Fibroblast of the conjunctiva (primary cell): ENCODE measurements at places on chromosomes 1 and 21.
A peak's percentile ranks its signal among the peaks of the same experiment; 100 is the strongest.

GRCh38 chr1:115671176-115671934 lies 29.6 kb downstream of the VANGL1 start:
- DNase-seq, result no peak

GRCh38 chr1:234593771-234594504 lies 16.0 kb downstream of the IRF2BP2 start:
- DNase-seq, result no peak

DNA sequence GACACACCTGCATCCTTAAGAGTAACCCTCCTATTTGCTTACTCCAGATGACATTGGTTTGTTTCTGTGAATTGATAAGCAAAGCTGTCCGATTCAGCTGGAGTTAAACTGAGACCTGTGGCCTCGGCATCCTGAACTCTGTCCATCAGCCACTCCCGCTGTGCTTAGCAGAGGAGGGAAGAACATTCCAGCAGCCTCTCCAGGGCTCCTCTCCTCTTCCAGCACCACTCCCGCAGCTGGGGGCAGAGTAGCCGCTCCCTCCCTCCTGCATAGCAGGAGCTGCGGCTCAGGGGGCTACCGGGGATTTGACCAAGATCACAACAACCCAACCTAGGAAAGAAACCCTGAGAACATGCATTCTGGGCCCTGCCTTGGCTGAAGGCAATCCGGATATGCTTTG lies 8.8 kb downstream of the LRRC38 start:
- no peak for DNase-seq

DNA sequence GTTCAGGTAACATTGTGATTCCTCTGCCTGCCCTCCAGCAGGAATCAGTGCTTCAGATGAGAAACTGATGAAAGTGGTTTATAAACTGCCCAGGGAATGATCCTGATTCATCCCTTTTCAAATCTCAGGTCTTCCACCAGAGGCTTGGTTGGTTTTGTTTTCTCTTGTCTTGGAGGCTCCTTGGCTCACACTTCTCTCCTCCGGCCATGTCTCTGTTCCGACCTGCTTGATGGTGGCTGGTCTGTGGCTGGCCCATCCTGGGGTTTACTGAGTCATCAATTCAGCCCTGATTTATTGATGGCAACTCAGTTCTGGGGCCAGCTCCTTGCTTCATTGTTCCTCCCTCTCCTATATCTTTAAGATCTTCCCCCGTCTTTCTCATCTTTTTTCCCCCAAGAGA lies 56.6 kb upstream of the SLC2A1 start:
- no peak for DNase-seq

GRCh38 chr21:18089786-18090185 lies 154.8 kb upstream of the CHODL start:
- no peak for DNase-seq

- DNase-seq, result peak; percentile 18
Observed at GRCh38 chr21:14603202-14603601, 57.1 kb upstream of the SAMSN1 start.

DNA sequence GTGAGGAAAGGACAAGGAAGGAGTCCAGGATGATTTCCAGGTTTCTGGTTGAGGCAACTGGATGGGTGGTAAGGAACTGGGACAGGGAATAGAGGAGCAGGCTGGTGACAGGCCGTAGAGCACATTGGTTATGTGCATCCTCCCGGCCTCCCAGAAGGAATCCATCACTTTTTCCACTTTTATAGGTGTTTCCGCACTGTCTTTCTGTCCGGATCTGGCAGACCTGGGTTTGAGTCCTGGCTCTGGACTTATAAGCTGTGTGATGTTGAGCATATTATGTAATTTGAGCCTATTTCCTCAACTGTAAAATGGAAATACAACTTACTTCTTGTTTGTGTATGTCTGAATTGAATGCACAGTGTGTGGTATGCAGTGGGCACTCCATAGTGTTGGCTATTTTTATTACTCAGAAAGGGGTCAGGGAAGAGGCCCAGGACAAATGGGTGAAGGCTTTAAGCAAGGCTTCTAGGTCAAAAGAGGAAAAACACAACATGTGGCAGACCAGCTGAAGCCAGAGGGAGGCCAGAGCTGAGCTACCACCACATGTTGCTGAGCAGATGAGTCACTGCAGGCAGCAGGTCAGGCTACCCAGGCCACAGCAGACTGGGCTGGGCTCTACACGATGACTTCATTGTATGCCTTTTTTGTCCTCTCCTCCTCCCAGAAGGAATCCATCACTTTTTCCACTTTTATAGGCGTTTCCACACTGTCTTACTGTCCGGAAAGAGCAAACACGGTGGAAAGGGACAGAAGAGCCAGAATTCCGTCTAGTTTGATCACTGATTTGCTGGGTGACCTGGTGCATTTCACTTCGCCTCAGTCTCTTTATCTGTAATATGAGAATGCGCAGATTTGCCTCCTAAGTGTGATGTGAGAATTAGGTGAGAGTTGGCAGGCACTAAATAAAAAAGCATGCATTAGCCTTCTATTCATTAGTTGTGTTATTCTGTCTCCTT lies 791 bp upstream of the MAST2 start:
- peak; percentile 97 for DNase-seq

DNA sequence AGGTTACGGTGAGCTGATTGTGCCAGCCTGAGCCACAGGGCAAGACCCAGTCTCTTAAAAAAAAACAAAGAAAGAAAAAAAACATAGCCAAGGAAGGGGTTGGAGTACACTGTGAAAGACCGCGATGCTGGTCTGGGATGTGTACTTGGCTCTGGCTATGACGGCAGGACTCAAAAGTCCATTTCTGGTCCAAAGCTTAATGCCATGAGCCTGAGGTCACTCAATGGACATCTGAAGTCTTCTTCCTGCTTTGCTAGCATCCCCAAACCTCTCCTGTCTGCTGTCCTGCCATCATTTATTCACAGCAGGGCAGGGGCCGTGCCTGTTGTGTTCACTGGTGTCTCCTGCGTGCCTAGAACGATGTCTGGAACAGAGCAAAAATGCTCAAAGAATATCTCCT lies 1.5 kb upstream of the ARHGEF10L start:
- no peak for DNase-seq

GRCh38 chr1:207870306-207871031 lies 40.5 kb downstream of the CD34 start:
- no peak for DNase-seq

GRCh38 chr1:64686828-64687724 lies 57.8 kb upstream of the RAVER2 start:
- DNase-seq, result peak; percentile 54

GRCh38 chr1:216902669-216903381 lies 179.6 kb upstream of the ESRRG start:
- no peak for DNase-seq

DNA sequence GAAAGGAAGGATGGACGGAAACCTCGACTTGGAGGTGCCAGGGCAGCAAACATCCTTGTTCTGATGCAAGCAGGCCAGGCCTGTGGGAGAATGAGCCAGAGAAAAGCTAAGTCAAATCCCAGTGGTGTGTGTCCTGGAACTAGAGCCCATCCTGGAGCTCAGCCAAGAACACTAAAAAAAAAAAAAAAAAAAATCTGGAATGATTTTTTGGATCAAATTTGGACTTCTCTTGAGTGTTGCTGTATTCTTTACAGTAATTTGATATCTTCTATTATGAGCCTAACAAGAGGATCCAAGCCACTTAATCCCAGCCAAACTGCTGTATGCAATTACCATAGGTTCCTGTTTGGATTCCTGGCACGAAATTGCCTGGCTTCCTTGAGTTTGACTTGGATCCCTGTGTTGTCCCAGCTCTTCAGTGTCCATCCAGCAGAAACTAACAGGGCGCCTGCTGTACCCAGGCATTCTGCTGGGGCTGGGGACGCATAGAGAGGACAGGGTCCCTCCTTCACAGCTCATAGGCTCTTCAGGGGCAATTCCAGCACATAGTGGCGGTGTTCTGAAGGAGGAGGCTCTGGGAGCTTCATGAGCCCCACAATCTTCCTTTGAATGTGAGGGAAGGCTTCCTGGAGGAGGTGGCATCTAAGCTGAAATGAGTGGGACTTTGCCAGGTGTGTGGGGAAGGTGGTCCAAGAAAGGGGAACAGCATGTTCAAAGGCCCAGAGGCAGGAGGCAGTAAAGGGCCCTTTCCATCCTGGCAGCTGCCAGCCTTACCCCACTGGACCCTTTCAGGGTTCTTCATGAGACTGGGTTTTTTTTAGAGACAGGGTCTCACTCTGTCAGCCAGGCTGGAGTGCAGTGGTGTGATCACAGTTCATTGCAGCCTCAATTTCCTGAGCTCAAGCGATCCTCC lies 24.7 kb downstream of the EPHX1 start:
- peak; percentile 91 for DNase-seq

DNA sequence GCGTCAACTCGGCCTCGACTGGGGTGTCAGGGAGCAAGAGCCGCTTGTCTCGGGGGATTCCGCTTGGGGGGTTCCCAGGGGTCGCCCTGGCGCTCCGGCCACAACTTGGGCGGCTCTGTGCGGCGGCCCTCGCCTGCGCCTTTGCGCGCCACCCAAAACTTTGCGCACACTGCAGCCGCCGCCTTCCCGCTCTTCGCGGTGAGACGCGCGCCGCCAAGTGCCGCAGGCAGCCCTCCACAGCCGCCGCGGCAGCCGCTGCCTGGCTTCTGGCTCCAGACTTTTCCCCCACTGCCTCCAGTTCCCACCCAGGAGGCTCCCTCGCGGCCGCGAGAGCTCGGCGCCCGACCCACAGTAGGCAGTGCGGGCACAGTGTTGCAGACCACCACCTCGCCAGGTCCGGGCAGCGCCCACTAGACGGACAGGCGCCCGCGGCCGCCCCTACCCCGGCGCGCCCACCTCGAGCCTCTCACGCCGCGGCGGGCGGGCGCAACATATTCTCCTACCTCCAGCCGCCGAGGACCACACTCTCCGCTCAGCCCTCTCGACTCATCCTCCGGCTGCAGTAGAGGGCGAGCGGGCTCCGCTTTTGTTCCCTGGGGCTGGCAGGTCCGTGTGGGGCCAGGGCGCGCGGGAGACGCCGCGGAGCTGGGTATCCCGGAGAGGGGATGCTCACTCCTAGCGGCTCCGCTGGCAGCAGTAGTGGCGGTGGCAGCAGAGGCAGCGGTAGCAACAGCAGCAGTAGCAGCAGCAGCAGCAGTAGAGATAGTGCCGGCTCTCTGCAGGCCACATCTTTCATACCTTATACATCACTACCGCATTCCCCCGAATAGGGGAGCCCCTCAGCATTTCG lies 296.6 kb downstream of the OMA1 start:
- DNase-seq, result no peak

- no peak for DNase-seq
Observed at GRCh38 chr1:151809985-151810556, 4.9 kb upstream of the LINGO4 start.

- DNase-seq, result no peak
Observed at GRCh38 chr1:152251391-152251790, 27.4 kb upstream of the HRNR start.

GRCh38 chr1:119160866-119161265 lies 20.4 kb upstream of the WARS2 start:
- peak; percentile 76 for DNase-seq

GRCh38 chr1:40344597-40344996 lies 27.5 kb upstream of the COL9A2 start:
- peak; percentile 17 for DNase-seq

GRCh38 chr1:194013561-194013960 lies 827.1 kb upstream of the B3GALT2 start:
- no peak for DNase-seq

GRCh38 chr1:181140398-181140797 lies 51.9 kb downstream of the IER5 start:
- DNase-seq, result no peak

GRCh38 chr21:36783612-36784374 lies 84.9 kb downstream of the SIM2 start:
- DNase-seq, result no peak

DNA sequence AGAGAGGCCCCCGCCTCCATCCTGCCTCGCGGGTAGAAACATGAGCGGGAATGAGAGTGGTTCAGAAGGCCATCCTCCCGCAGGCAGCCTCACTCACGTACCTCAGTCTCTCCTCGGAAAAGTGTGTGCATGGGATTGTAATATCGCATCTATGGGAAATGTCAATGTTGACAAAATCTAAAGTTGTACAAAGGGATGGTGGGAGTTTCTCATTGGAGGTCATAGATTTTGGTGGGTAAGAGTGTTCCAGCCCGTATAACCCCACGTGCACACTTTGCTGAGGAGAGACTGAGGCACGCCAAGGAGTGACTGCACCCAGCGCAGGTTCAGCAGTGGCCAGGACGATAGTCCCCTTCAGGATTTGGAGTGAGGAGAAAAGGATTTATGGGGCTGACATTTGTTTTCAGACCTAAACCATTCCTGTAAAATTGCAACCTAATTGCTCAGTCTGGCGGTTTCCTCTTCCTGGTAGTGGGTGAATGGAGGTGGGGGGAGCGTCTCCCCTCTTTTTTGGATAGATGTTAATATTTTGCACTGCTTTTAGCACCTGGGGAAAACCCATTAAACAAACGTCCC lies 59.6 kb downstream of the GALNT2 start:
- no peak for DNase-seq

DNA sequence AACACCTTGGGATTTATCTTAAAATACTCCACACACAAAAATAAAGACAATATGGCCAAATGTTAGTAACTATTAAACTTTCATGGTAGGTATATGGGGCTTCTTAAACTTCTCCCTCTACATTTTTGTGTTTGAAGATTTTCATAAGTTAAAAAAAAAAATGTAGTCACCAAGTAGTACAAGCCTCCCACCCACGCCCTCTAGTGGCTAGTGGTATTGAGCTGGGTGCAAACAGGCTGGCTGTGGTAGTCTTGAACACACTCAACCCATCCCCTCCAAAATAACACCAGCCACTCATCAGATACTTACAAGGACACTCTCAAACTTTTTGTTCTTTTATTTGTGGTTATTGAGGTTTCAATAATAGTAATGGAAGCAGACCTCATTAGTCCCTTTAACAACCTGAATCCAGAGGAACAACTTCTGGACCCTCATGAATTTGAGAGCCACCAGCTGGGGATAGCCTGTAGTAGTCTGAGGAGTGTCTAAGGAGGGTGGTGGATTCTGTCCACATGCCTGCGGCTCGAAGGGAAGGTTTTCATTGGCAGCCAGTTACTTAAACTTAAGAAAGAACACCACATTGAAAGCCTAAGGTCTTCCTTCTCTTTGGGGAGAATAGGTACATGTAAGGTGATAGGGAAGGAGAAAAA lies 15.6 kb downstream of the RD3 start:
- DNase-seq, result peak; percentile 49

DNA sequence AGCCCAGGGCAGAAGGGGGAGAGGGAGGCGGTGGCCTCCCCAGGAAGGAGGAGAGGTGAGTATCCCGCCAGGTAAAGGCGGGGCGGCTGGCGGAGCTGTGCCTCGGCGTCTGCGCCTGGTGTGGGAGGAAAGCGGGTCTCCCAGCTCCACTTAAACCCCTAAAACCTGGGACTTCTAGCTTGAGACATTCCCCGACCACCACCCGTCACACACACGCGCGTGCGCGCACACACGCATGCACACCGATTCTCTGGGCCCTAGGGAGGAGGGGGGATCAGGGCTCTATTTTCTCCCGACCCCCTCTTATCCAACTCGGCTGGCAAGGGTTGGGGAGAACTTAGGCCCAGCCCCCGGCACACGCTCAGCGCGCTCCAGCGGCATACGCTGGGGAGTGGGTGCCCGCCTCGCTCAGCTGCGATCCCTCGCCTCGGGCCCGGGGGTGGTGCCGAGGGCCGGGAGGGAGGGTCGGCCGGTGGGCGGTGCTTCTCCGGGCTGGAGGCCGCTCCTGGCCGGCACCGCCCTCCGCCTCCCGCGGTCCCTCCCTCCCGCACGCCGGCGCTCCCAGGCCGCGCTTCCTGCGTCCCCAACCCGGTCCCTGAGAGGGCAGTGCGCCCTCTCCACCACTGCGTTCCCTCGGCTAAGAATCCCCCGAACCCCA lies at the start of gene TMEM51:
TSS of gene TMEM51 (plus strand) at position 564 of the 658 bp plus-strand sequence. CDS start 61,341 bp downstream, outside the sequence.
- DNase-seq, result no peak
